ENCODE measurements at places on chromosomes 6 and 20.

GRCh38 chr6:155186052-155186658, 77.7 kb upstream of the CLDN20 start:
- DNase-seq, result peak; percentile 30

- DNase-seq, result no peak
Observed at GRCh38 chr6:37759221-37760144, 60.0 kb upstream of the ZFAND3 start.

GRCh38 chr6:84416043-84416657, 188.7 kb upstream of the CEP162 start:
- no peak for DNase-seq

- DNase-seq, result no peak
Observed at GRCh38 chr20:32878820-32879219, 20.1 kb downstream of the EFCAB8 start.

- DNase-seq, result peak; percentile 19
Observed at GRCh38 chr20:46010491-46011391, 2.0 kb downstream of the MMP9 start.

DNA sequence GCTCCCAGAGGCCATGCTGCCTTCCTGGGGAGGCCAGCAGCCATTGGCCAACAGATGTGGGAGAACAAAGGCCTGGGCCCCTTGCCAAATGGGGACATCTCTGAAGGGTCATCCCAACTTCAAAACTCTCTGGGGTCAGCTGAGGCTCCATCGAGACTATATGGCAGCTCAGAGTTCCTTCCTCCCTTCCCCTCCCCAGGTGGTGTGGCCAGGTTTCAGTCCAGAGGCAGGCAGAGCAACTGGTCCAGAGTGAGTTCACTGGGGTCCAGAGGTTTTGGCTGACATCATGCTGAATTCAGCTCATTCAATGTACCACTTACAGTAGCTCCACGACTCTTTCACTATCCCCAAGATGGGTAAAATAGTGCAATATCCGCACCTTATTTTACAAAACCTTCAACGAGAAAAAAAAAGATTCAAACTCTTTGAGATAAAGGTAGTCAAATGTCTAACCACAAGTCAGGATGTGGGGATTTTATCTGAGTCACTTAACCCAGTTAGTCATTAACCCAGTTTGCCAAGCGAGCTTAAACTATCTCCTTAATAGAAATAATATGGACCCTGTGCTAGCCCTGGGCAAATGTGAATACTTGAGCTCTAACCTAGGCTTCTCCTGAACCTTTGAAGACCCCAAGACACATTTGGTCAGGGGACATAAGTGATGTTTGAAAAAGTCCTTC, 108.4 kb upstream of the PLEKHG1 start:
- DNase-seq, result no peak

GRCh38 chr20:59422872-59423544, 122.6 kb downstream of the EDN3 start:
- DNase-seq, result no peak

- no peak for DNase-seq
Observed at GRCh38 chr6:108948181-108948661, 100.0 kb downstream of the ARMC2 start.

DNA sequence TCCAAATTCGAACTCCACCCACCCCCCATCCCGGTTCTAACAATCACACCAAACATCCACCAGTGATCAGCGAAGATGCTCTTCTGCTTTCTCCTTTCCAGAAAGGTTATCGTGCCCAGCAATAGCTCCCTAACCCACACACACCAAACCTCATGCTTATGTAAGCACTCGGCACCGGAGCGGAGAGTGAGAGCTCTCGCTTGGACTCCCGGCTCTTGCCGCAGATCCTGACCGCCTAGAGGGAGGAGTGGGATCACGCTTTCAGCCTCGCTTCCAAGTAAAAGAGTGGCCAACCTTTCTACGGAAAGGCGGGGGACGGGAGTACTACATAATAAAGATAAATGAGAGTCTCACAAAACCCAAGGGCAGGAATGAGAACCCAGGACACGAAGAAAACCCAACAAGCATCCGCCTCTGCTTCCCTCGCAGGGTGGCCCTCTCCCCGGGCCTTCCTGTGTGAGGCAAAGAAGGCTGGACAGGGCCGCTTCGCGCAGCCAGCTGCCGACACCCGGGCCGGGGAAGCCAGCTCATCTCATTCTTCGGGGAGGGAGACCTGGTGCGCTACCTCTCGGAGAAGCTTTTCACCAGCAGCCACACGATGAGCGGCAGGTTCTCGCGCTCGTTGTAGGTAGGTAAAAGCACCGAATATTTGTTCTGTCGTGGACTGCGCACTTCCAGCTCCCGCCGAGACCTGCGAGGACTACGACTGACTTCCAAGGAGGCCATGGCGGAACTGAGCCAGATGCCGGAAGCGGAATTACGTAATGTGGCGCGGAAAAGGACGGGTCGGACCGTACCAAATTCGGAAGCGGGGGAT, at the start of gene DPM1:
Gene DPM1 (minus strand): TSS at position 735 of the 817 bp plus-strand sequence. CDS start 9 bp downstream, at position 726.
- peak; percentile 78 for DNase-seq

Measured in stimulated activated CD8-positive, alpha-beta memory T cell treated with anti-CD3 and anti-CD28 coated beads, Interleukin-4, amount 100 ng/mL, for 24 hours (primary cell).